ENCODE measurements at places on chromosomes 4 and X.

GRCh38 chrX:140391313-140391712, 113.6 kb downstream of the SOX3 start:
- no peak for DNase-seq

GRCh38 chr4:7922466-7922865, 17.2 kb downstream of the AFAP1 start:
- no peak for DNase-seq

DNA sequence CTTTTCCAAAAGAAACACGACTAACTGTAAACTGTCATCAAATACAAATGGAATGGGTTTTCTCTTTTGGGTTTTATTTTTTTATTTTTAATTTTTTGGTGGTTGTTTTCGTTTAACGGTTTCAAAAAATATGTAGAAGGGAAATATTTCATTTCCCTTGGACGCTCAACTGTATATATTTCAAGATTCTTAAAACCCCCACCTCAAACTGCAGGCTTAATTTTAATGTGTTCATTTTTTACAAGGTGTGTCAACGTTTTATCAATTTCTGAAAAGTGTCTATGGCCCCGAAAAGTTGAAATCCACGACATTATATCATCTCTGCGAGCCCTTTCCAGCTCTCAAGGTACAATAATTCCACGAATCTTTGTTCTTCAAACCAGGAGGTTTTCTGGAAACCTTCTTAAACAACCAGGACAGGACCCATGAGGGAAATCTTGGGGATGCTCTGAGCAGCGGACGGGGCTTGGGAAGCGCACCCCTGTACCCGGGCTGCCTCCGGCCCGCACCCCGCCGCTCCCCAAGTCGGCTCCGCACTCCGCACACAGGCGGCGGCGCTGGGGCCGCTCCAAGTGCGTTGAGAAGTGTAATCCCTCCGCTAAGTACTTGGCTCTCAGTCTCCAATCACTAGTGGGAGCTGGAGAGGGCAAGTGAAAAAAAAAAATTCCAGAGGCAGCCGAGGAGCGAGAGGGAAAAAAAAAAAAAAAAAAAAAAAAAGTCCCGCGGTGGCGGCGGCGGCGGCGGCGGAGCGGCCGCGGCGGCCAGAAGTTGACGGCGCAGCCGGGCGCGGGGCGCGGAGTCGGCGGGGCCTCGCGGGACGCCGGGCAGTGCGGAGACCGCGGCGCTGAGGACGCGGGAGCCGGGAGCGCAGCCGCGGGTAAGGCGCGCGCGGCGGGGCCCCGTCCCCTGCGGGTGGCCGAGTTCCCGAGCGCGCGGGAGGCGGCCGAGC, at the start of gene BMPR1B:
BMPR1B (plus strand) TSS at position 764 of the 949 bp plus-strand sequence. CDS start 346,470 bp downstream, outside the sequence.
- no peak for DNase-seq

- no peak for DNase-seq
These were observed 332.5 kb upstream of the ZFP42 start for GRCh38 chr4:187663076-187663475.

GRCh38 chr4:13893211-13893610, 265.7 kb upstream of the BOD1L1 start:
- no peak for DNase-seq

DNA sequence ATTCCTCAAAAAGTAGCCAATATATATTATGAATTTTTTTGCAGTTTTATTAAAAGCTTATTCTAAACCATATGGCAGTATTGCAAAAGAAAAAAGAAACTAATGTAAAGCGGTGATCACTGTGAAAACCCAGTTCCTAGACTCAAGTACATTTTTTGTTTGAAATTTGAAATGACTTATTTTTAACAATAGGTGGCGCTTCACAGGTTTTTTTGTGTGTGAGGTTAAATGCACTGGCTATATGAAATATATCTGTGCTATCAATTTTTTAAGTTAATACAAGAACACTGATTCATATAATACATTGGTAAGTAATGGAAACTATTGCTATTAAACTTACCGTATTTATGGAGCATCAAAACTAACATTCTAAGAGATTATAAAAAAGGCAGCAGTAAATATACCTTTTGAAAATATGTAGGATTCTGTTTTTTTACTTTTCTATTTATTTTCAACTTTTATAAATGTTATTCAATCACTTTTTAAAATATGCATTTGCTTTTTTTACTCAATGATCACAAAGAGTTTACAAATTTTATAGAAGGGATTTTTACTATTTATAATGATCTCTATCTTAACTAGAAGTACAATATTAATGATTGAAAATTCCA, 5.6 kb upstream of the SPRY1 start:
- no peak for DNase-seq

- no peak for DNase-seq
These were observed 7.5 kb upstream of the RUFY3 start for GRCh38 chr4:70714079-70714887.

DNA sequence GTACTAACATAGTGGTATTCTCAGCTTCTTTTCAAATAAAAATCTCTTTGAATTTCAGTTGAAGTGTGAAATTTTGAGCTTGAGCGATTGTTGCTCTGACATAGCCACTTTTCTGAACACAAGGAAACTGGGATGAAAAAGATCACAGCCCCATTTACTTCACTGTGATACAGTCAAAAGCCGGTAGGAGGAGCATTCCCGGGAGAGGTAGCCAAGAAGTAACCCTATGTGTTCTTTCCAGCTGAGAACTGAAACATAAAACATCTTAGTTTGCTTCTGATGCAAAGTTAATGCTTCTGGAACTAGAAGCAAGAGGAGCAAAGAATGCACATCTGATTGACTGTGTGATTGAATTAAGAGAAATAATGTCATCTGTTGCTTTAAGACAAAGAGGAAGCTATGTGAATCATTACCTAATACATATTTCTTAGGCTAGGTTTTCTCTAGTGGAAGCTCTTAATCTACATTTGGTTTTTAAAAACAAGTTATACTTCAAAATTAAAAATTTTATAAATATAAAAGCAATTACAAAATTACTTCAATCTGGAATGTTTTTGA, 88.3 kb upstream of the UNC5C start:
- DNase-seq, result no peak

- no peak for DNase-seq
These were observed 64.5 kb downstream of the STX18 start for GRCh38 chr4:4477391-4477790.

DNA sequence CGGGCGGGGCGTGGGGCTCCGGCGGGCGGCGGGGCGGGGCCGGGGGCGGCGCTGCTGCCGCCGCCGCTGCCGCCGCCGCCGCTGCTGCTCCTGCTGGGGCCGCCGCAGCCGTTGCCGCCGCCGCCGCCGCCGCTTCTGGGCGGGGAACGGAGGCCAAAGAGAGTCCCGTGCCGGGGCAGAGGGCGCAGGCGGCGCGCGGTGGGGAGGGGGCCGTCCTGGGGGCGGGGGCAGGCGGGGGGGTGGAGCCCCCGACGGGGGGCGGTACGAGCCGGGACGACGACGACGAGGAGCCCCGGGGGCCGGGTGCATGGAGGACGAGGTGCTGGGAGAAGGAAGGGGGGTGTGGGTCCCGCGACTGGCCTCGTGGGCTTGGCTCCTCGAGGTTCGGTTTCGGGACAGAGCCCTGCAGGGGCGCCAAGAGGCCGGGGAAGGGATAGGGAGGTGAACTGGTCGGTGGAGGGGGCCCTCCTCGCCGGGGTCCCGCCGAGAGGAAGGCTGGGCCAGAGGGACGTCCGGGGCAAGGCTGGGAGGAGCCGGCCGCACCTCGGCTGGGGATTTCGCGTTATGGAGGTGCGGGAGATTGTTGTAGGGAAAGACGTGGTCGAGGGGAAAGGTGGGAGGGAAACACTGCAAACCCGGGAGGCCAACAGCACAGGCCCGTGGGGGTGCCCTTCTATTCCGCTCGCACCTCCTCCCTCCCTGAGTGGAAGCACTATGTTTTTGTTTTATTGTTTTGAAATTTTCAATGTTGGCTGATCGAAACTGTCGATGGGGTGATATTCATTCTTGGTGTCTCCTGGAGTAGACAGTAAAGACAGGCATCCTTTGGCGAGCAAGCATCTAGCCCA, 1.9 kb downstream of the BCORL1 start:
- peak; percentile 24 for DNase-seq

DNA sequence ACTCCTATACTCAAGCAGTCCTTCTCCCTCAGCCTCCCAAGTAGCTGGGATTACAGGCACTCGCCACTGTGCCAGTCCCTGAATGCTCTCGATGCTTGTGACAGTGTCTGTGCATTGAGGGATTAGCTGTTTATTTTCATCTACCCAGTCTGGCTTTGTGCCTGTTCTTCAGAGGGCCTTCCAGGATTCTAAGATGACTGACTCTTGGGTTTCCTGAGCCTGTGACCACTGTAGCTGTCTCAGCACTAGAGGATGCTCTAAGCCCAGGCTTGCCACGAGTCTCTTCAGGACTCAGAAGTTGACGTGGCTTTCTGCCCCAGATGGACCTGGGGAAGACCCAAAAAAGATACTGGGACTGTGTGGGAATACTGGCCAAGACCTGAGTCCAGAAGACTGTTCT, 201.4 kb downstream of the ARHGAP10 start:
- DNase-seq, result no peak

- no peak for DNase-seq
These were observed 131.0 kb downstream of the DCLK2 start for GRCh38 chr4:150209140-150209829.

All from CD8-positive, alpha-beta memory T cell (primary cell).